ENCODE measurements at places on chromosomes 7 and 10.

DNA sequence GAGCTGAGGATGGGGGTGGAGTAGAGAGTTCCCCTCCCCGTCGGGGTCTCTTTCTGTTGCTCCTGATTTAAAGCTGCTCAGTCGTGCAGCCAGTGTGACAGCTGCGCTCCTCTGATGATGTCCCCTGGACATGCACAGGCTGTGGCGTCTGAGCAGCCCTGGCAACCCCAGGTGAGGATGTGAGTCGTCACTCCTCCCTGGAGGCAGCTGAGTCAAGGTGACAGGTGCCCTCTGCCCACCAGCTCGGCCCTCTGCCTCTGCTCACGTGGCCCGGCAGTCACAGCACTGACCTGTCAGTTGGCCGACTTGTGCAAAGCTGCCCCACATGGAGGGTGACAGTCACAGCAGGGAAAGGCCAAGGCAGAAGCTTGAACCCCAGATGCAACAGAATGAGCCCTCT lies 33.9 kb downstream of the ANXA8 start:
- peak; percentile 41 for DNase-seq

- no peak for DNase-seq
Observed at GRCh38 chr10:1809139-1809741, 71.9 kb upstream of the ADARB2 start.

- DNase-seq = peak; percentile 62
Observed at GRCh38 chr7:143352531-143353002, 9.9 kb downstream of the FAM131B start.

GRCh38 chr10:69955897-69956740 lies 96.5 kb upstream of the MACROH2A2 start:
- DNase-seq = no peak

DNA sequence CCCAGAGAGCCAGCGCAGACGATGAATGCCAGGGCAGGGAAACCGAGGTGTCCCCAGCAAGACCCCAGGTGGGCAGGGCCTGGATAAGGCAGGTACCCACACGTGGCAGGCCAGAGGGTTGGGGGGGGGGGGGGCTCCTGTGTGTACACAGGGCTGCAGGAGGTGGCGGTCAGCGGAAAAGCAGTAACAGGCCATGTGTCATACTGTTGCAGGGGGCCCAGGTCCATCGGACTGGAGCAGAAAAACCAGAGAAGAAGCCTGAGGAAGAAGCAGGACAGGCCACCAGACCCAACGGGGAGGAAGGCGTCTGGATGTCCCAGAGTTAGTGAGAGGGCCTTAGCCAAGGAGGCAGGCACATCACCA lies 116.3 kb downstream of the MAD1L1 start:
- no peak for DNase-seq

- no peak for DNase-seq
Observed at GRCh38 chr10:125016611-125017202, 74.8 kb downstream of the ZRANB1 start.

DNA sequence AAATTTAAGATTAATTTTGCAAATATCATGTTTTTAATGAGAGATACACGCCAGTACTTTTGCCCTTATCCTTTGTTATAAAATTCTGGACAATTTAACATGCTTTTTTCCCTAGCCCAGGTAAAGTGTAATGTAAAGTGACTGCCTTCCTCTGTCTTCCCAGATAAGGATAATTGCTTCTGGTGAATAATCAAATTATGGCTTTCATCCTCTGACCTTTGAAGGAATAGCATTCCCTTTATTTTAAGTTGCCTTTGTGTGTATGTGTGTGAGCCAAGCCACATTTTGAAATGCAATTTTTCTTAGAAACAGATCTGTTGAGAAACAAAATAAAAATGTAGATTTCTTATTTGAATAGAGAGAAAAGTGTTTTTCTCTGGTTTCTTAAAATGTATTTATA lies 107.5 kb downstream of the ADAM22 start:
- no peak for DNase-seq

- no peak for DNase-seq
Observed at GRCh38 chr7:32500922-32501341, 5.6 kb downstream of the AVL9 start.

GRCh38 chr10:123425680-123426079 lies 240.5 kb upstream of the GPR26 start:
- DNase-seq = no peak

- peak; percentile 31 for DNase-seq
Observed at GRCh38 chr7:35465791-35466336, 212.0 kb upstream of the TBX20 start.

- DNase-seq = no peak
Observed at GRCh38 chr10:35890676-35891495, 248.8 kb upstream of the FZD8 start.

DNA sequence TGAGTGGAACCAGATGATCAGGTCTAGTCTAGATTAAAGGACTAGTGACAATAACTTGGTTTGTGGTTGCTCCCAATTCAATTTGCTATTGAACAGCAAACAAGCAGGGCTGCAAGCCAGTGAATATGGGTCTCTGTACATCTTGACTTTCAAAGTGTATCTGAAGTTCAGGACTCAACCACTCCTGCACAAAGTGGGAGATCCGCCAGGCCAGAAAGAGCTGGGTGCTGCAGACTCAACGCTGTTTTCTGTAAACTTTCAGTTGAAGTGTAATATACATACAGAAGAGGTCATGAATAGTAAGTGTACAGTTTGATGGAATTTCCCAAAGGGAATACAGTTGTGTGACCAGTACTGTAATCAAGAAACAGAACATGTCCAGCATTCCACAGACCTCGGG lies 416.6 kb downstream of the RPS24 start:
- no peak for DNase-seq

- no peak for DNase-seq
Observed at GRCh38 chr7:151451156-151451555, 11.2 kb upstream of the CRYGN start.

- no peak for DNase-seq
Observed at GRCh38 chr10:96097865-96098264, 32.2 kb upstream of the ZNF518A start.

DNA sequence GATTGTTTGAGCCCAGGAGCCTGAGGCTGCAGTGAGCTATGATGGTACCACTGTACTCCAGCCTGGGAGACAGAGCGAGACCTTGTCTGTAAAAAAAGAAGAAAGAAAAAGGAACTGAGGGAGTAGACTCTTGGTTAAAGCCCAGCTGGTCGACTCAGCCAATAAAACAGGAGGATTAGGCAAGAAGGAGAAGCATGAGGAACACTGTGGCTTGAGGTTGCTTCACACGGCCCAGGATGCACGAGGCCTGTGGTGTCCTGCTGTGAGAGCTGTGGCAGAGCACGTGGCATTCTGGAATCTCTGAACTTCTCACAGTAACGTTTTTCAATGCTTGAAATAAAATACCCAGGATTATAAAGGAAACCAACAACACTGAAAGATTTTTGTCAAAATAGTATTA lies 93.3 kb downstream of the CUL2 start:
- DNase-seq = no peak

GRCh38 chr10:29634764-29635625 lies at the start of gene SVIL:
TSS of gene SVIL (minus strand) at chr10:29634971. CDS start at chr10:29555058, 79,913 bp downstream.
- no peak for DNase-seq

DNA sequence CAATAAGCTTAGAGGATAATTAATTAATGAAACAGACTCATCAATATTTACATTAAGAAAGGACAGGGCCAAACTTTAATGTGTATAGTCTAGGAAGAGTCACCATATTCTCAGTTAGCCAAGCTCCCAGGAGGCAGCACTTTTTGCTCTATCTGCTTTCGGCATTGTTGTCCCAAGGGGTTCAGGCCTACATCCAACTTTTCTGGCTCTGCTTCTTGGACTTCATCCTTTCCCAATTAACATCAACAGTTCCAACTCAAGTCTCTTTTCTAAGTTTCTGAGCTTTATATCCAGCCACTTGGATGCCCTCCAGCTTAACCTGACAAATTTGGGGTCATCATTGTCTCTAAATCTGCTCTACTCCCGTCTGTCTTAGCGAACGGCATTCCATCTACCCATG lies 42.8 kb downstream of the GLI3 start:
- no peak for DNase-seq

GRCh38 chr10:37263304-37263703 lies 137.9 kb downstream of the ANKRD30A start:
- DNase-seq = no peak

DNA sequence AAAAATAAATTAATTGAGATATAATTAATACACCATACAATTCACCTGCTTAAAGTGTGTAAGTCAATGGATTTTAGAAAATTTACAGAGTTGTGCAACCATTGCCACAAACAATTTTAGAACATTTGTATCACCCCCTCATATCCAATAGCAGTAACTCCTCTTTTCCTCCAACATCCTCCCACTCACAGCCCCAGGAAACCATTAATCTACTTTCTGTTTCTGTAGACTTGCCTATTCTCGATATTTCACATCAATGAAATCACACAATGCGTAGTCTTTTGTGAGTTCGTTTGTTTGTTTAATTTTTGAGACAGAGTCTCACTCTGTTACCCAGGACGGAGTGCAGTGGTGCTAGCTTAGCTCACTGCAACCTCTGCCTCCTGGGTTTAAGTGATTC lies 13.7 kb upstream of the HERC4 start:
- DNase-seq = no peak

- no peak for DNase-seq
Observed at GRCh38 chr7:42930889-42931288, 1.1 kb downstream of the PSMA2 start.

DNA sequence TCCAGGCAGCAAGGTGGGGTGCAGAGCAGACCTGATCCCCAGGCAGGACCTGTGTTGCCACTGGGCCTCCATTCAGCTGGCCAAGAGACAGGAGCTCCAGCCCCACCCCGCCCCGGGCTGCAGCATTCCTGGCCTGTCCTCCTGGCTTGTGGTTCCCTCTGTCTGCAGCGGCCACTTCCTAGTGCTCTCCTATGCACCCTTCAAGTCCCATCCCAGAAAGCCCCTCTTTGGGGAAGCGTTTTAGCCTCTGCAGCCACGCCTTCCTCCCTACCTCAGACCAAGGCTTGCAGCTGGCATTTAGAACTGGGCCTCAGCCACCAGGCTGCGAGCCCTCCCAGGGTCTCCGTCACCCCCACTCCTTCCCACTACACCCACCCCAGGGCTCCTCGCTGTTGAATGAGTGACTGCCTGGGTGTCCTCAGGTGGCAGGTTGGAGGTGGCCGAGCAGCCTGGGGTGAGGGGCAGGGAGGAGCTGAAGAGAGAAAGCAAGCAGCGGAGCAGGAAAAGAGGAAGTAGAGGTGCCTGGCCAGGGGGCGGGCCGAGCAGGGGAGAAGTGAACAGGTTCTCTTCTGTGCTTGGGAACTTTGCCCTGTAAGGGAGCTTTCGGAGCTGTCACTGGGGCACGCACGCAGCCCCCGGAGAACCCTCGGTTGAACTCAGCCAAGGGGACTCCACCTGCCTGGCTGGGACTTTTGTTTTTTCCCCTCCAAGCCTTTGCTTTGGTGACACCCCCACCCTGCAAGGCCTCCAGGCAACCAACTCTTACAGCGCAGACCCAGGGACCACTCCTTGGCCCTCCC lies 109.1 kb upstream of the TNRC18 start:
- no peak for DNase-seq

All from retina (tissue), 1 donor.